ENCODE measurements at places on chromosomes 7 and 10.

DNA sequence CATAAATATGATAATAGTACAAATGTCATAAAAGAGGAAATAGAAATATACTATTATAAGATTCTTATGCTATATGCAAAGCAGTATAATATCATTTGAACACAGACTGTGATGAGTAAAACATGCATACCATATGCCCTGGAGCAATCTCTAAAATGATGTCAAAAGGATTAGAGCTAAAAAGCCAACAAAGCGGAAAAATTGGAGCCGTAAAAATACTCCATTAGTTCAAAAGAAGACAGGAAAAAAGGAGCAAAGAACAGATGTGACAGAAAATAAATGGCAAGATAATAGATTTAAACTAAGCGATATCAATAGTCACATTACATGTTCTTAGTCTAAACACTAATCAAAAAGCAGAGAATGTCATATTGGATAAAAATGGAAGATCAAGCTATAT lies 191.0 kb upstream of the PLPP4 start:
- DNase-seq, result no peak

DNA sequence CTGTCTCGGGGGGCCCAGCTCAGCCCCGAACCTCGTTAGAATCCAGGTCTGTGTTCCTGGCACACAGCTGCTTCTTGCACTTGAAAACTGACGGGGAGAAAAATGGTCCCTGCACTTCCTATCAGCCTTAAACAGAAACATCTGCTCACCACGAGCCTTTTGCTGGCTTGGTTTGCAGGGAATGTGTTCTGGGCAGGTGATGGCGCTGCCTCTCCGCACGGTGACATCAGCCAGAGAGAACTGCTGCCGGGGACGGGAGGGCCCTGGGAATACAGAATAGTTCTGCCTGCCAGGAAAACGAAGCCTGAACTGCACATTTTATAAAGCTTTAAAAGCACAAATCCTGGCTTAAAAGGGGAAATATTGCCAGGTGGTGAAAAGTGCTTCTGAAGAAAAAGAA lies 622.5 kb downstream of the TYW1 start:
- DNase-seq, result peak; percentile 72

DNA sequence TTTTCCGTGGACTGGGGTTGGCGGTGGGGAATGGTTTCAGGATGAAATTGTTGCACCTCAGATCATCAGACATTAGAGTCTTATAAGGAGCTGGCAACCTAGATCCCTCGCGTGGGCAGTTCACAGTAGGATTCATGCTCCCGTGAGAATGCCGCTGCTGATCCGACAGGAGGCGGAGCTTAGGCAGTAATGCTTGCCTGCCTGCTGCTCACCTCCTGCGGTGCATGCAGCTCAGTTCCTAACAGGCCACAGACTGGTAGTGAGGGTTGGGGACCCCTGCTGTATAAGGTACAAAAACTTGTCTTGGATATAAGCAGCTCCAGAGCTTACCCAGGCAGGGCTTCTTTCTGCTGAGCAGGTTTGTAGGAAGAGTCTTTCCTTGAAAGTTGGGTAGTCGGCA lies 53.9 kb downstream of the SHH start:
- no peak for DNase-seq

DNA sequence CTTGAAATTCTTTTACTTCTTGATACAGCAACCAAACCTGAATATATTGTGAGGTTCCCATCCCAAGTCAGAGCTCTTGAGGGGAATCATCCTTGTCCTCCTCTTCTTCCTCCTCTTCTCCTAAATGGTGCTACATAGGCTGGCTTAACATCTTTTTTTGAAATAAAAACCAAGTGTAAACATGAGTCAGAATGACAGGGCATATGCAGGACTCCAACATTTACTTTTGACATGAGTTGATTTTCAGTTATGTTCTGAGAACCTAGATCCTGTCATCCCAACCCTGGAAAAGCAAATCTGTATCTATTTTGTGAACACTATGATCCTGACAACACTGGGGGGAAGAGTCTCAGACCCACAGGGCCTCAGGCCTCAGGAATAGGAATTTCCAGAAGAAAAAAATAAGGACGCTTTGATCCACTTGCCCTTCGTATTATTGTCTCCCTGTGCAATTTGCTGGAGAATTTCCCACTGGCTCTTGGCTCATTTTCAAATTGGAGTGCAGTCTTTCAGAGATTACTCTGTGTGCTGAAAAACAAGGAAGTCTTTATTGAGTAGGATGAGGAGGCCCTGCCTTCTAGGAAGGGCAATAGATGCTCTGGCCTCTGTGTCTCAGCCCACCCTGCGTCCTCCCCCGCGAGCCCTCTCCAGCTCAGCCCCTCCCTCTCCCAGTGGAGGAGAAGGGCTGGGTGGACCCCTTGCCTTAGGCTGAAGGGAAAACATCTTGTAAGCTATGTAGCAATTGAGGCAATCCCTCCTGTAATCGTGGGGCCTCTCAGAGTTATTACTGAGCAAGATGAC lies 121.6 kb downstream of the CREB5 start:
- no peak for DNase-seq

GRCh38 chr7:6375348-6376101 lies 72.2 kb downstream of the DAGLB start:
- DNase-seq, result no peak

DNA sequence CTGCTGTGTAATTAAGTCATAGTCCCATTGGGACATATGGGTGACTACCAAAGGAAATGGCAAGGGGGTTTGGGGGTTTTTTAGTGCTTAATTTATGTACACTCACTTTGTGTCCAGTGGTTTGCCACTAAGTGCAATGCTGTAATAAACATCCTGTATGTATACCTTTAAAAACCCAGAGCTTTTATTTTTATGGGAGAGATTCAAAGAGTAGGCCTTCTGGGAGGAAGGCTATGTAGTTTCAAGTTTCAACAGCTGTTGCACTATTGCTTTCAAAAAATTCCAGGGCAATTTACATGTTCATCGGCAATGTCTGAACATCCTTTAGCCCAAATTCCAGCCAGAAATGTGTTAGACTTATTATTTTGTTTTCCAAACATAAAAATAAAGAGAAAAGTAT lies 744.7 kb downstream of the XPNPEP1 start:
- DNase-seq, result no peak

DNA sequence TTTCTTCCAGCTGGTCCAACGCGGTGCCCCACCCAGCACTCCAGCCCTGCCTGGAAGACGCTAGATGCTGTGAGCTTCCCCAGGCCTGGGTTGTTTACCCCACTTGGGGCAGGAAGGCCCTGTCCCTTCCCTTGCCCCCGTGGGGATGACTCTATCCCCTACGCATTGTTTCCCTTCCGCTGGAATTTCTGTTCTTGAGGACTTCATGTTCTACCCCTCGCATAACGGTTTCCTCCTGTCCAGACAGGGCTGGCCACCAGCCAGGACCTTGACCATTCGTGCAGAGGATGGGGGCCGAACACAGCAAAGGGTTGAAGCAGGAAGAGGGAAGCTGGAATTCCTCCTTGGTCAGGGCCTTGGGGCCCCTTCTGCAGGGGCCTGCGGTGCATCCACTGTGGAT lies 14.7 kb upstream of the SERPINE1 start:
- no peak for DNase-seq

DNA sequence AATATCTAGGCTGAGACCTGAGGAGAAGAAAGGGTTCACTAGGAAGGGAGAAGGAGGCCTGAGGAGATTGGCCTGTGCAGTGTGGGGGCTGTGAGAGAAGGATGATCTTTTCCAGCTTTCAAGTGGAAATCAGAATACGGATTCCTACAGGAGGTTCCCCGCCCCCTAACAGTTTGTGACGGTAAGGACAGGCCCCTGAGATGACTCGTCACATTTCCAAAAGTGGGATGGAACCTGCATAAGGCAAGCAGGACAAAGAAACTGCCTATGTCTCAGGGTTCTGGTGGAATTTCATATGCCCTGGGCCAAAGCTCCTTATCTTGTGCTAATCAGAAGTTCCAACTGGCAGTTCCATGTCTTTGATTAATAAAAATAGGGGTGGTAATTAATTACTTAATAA lies 275.6 kb downstream of the SNX10 start:
- DNase-seq, result no peak

DNA sequence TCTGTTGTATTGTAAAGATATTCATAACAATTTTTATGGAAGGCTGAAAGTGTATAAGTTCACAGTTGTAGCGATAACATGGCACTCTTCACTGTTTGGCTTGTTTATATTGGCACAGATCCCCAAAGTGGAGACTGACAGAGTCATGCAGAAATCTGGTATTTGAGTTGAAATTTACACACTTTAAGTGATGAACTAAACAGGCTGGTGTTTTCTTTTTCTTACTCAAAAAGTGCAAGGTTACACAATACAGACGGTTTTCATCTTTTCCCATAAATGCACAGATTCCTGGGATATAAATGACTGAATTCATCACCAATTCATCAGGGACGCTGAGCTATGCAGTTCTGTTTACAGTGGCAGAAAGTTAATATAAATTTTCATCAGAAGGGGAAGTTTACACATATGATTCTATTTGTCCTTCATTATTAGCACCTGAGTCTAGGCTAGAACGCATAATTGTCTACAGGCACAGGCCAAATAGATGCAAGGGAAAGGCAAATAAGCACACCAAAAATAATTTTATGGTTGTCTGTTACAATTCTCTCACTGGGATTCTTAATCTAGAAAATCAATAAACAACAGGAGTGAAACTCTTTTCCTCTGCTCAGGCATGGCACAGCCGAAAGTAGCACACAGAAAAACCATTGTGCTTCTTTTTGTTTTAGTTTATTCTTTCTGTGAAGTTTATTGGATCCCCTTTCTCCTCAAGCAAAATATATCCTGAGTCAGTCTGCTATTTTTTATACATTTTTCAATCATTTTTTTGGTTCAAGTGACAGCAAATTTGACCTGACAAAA lies 88.0 kb downstream of the FOXP2 start:
- DNase-seq, result peak; percentile 46

- no peak for DNase-seq
Observed at GRCh38 chr7:28626221-28626620, 213.9 kb downstream of the CREB5 start.

- DNase-seq, result no peak
Observed at GRCh38 chr7:48511080-48511479, 339.8 kb downstream of the ABCA13 start.

DNA sequence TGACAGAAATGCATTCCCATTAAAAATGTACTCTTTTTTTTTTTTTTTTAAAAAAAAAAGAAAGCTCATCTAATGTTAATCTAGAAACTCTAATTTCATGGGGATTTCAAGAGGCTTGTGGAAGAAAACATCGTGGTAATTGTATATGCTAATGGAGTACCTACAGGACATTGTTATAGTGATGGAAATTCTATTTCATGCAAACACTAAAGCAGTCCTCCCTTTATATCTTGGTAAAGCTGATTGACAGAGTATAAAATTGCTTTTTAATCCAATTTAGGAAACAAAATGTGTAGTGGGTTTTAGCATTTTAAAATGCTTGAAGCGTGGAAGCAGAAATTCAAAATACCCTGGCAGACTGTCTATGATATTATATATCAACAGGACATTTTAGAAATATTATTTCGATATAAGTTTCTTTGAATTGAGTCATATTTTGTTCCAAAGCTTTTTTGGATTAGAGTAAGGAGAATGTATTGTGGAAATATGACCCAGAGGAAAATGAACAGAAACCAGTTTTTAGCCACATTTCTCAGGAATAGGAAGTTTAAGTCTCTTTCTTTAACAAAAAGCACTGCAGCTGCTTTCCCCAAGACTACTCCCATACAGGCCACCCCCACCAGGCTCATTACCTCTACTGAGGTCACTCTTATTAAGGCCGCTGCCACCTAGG lies 121.9 kb downstream of the WNT2 start:
- DNase-seq, result no peak

DNA sequence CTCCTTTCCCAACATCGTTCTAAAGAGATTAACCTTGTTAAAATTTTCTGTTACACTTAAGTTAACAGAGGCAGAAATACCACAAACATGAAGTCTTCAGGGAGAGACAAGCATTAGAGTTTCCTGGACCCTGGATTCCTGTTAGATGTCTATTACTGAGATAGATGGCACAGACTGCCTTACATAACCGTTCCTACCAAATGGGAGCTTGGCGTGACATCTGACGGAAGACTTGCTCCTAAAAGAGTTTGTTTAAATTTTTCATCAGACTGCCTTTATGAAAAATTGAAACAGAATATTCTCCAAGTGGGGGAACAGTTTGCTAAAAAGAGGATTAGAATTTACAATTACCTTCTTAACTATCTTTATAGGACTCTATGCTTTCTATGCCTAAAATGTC lies 22.7 kb downstream of the ANK3 start:
- DNase-seq, result no peak

- DNase-seq, result peak; percentile 11
Observed at GRCh38 chr7:115135769-115136410, 214.0 kb downstream of the MDFIC start.

- DNase-seq, result no peak
Observed at GRCh38 chr7:158416283-158416933, 171.2 kb downstream of the PTPRN2 start.

GRCh38 chr7:129713544-129713943 lies 102.0 kb downstream of the NRF1 start:
- DNase-seq, result no peak

DNA sequence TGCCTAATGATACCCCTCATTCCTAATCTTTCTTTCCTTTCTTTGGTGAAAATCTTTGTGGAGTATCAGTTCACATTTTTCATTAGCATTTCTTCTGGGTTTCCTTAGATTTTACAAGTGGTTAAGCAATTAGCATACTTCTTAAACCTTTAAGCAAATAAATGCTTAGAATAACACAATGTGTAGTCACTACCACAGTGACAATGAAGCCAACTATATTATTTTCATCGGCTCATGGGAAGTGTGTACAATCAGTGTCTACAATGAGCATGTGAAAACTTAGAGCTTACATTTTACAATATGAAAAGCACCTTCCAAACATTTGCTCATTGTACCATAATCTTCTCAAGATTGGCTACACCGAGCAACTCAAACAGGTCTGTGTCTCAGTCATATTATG lies 176.2 kb upstream of the PLXNA4 start:
- DNase-seq, result no peak

- no peak for DNase-seq
Observed at GRCh38 chr10:62733654-62734293, 70.7 kb upstream of the ADO start.

DNA sequence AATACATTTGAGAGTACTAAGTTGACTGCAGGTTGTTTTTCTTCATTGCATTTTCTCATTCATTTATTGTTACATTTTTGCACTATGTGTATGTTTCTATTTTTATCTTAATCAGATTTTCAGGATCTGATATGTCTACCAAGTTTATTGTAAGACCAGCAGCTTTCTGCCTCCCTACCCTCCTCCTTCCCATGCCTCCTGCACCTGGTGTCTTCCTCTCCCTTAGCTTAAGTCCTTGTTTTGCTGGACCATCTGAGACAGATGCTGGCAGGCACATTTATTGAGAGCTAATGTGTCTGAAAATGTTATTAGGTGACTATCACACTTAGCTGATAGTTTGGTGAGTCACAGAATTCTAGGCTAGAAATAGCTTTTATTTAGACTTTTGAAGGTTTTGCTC lies 79.6 kb downstream of the ANLN start:
- no peak for DNase-seq

DNA sequence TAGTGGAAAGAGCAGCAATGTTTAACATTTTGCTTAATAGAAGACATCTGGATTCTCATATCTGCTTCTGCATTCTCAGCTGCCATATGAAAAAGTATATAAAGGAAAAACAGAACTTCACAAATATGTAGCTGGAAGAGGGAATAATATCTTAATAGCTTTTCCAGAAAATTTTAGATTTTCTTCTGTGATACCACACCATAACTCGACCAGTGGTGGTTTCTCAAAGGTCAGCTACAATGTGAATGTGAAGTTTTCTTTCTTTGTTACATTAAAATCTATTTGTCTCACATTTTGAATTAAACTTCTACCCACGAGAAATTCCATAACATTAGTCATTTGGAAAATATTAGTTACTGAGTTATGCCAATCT lies 339.8 kb downstream of the PARD3 start:
- no peak for DNase-seq

All from NCI-H2081 (cell line).